ENCODE measurements at places on chromosomes 4 and X.
A peak's percentile ranks its signal among the peaks of the same experiment; 100 is the strongest.

DNA sequence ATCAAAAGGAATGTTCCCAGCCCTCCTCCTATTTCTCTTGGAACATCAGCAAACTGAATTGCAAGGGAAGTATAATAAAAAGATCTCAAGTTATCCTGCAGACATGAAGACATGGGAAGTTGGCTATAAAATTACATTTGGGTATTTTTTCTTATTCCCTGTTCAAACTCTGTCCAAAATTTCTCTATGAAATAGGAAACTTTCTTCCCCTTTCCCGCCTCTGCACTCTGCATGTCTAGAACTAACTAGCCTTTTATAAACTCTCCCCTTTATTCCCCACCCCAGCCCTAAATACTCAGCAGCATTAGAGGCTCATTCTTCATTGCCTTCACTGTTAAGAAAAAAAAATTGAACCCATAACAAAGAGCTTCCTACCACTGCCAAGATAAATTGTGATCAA lies 126.7 kb upstream of the EDNRA start:
- DNase-seq = no peak

- DNase-seq = no peak
These were observed 270.3 kb downstream of the DTHD1 start for GRCh38 chr4:36551697-36552214.

- DNase-seq = no peak
These were observed 439.1 kb downstream of the TLL1 start for GRCh38 chr4:166312166-166312565.

GRCh38 chr4:146959692-146960091 lies 14.0 kb upstream of the TTC29 start:
- DNase-seq = no peak

- no peak for DNase-seq
These were observed 1049.8 kb upstream of the POU3F4 start for GRCh38 chrX:82458207-82458754.

GRCh38 chrX:11239230-11239629 lies 54.0 kb upstream of the AMELX start:
- DNase-seq = no peak

GRCh38 chr4:109359040-109359646 lies 56.7 kb upstream of the COL25A1 start:
- DNase-seq = no peak

DNA sequence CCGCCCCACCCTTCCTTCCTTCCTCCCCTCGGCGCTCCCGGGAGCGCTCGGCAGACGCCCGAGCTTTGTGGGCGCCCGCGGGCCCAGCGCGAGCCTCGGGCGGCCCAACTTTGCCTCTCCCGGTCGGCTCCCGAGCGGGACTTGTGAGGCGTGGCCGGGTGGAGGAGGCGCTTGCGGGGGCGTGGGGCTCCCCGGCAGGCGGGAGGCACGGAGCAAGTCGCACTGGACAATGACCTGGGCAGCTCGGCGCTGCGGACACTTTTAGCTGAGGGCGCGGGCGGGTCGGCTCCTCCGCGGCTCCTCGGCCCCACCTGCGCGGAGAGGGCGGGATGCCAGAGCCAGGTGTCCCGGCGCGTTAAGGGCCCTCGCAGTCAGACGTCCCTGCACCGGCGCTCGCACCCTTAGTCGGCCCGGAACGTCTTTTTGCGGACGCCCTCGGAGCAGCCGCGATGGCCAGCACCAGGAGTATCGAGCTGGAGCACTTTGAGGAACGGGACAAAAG lies 385 bp downstream of the DCLK2 start:
- DNase-seq = peak; percentile 50

DNA sequence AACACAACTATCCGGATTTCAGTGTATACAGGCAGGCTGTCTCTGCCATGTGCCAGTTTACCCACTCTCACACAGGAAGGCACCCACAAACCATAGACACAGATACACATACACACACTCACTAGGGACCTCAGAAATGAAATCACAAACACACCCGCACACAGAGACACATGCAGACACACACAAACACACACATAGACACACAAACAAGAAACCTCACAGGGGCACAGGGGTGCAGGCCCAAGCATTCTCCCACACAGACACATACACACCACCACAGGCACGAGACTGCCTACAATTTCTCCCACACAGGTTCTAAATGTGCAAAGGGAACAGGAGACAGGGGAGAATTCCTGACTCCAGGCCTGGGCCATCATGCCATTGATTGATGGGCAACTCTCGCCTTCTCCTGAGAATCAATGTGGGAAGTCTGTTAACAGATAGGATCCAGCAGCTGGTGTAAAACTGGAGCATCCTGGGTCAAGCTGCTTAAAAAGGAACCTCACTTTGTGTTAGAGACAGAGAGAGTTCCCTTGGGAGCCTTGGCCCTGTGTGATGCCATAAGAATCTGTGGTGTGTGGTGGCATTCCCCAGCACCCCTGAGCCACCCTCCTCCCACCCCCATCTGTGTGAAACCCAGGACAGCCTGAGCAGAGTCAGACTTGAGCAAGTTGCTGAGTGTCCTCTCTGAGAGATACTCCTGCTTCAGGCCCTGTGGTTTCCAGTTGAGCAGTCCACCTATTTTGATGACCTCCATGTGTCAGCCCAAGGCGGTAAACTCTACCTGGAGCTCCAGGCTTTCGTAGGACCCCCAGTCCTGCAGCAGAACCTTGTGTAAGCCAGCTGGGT lies 33.9 kb downstream of the NBDY start:
- DNase-seq = peak; percentile 1

GRCh38 chrX:149962859-149963757 lies 24.8 kb upstream of the EOLA2 start:
- peak; percentile 56 for DNase-seq

DNA sequence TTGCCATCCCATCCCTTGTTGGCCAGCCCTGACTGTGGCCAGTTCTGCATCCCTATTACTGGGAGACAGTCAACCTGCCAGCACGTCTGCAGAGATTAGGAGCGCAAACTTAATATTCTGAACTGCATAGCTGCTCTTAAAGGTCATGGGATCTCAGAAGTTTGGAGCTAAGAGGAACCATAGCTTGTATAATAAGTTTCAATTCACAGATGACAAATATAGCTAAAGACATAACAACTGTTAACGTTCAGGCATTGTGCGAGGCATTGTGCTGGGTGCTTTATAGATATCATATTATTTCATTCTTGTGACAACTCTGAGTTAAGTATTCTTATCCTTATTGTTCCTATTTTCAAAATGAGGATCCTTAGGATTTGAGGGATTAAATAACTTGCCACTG lies 3.7 kb downstream of the SCARB2 start:
- DNase-seq = no peak

DNA sequence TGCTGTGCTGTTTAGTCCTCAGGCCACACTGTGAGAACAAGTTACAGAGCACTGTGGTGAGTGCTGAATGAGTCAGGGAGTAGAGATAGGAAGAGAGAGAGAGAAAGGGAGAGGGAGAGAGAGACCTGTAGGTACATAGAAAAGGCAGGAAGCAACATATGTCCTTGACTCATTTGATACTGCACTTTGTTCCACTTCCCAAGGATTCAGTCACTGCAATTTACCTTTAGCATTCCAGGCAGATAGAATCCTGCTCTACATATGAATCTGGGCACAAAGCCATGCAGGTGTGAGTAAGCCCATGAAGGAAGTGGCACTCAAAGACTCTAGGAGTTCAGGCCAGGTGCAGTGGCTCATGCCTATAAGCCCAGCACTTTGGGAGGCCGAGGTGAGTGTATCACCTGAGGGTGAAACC lies 1.0 kb upstream of the DAPP1 start:
- no peak for DNase-seq

DNA sequence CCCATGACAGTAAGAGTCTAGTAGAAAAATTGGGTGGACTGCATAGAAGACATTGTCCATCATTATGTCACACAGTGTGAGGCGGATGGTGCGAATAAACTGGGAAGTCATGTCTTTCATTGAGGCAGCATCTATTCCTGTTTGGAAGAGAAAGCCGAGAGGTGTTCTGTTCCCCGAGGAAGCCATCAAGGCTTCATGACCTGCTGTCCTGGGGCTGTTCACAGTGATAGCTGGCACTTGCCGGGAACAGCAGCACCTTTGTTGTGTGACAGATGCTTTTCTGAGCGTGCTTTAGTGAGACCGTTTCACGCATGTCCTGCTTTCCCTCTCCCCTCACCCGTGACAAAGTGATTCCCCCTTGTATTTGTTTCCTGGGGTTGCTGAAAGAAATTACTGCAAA lies 20.3 kb downstream of the RGS12 start:
- DNase-seq = no peak

- no peak for DNase-seq
These were observed 285.3 kb downstream of the ANKRD50 start for GRCh38 chr4:124427095-124427767.

GRCh38 chr4:1855333-1856070 lies 454 bp downstream of the LETM1 start:
- DNase-seq = no peak

- DNase-seq = no peak
These were observed 151.1 kb downstream of the PDE5A start for GRCh38 chr4:119477412-119478053.

DNA sequence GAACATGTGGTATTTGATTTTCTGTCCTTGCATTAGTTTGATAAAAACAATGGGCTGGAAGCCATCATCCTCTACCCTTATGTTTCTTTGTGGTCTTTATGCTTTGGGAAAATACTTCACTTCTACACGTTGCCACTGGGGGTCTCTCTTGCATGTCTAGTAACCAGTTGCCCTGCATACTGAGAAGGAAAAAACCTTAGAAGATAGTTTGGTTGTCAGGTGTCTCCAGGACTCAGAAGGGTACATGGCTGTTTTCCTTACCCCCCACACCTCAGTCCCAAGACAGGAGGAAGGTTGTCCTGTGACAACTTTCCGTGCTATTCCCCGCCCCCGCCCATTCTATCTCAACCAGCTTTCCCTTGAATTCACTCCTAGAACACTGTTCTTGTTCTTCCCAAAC lies 62.1 kb upstream of the LANCL3 start:
- no peak for DNase-seq

- no peak for DNase-seq
These were observed 1537.8 kb upstream of the PABPC4L start for GRCh38 chr4:135739354-135739753.

GRCh38 chrX:103883533-103883932 lies 51.5 kb upstream of the RAB9B start:
- DNase-seq = no peak

- no peak for DNase-seq
These were observed 52.8 kb downstream of the GRIA3 start for GRCh38 chrX:123236859-123237258.

DNA sequence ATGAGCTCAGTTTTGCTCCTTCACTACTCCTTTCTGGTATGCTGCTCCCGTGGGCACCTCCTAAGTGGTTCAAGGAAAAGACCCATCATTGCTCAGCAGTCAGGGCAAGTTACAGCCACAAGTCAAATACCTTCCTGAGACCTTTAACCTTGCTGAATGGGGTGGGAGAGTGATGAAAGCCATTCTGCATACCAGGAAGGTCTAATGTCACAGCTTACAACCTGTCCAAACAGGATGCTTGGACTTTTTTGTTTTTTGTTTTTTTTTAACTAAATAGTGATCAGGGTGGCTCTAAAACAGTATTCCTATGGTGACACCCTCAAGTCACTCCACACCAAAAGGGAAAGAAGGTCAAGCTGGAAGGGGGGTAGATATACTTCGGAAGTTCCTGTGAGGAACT lies 93.1 kb downstream of the GPC3 start:
- DNase-seq = no peak

GRCh38 chr4:42488554-42488953 lies 91.3 kb downstream of the SHISA3 start:
- DNase-seq = no peak

GRCh38 chr4:174066611-174067205 lies 216.8 kb downstream of the FBXO8 start:
- no peak for DNase-seq

DNA sequence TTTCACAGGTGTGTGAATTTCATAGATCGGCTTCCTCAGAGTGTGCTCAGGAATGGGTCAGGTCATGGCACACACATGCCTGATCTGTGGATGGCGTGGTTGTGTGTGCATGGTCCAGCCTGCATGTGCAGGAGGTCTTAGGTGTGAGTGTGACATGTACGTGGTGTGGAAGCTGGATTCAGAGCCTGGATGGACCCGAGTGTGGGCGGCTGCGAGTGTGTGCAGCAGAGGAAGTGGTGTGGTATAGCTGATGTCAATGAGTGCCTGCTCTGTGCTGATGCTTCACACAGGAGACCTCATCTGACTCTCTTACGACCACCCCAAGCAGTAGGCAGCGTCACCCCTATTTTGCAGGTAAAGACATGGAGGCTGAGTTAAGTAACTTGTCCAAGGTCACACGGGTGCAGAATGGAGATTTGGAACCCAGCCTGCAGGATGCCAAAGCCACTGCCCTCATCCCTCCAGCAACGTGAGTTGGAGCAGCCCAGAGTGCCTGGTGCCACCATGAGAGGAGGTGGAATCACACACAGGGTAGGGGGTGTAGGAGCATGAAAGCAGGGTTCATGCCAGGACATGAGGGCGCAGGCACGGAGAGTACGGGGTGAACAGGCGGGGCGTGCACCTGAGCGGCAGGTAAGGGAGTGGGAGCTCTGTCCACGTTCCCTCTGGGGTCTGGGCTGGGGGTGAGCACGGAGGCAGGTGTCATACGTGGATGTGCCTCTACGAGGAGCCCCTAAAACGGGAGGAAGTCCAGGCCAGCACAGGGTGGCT lies 24.2 kb upstream of the C4orf50 start:
- no peak for DNase-seq

GRCh38 chr4:108779958-108780357 lies 17.1 kb upstream of the ETNPPL start:
- DNase-seq = no peak

DNA sequence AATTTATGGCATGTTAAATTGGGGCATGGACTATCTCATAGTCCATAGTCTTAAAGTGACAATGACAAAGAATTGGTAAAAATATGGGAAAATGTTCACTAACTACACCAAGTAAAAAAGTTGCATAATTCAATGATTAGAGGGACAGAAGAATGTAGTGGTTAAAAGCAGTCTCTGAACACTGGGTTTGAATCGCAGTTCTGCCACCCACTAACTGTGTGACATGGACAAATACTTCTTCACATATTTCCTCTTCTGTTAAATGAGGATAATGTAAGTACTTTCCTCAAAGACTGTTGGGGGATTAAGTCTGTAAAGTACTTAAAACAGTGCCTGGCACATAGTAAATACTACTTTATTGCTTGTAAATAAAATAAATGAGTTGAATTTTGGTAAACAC lies 15.3 kb downstream of the COQ2 start:
- no peak for DNase-seq

- no peak for DNase-seq
These were observed 46.6 kb upstream of the PHF8 start for GRCh38 chrX:54090880-54091279.

Data from head of caudate nucleus (tissue), 42 donors.